Activated B cell treated with CpG ODN at 0.5 μM for 24 hours (primary cell): ENCODE measurements at places on chromosomes 5 and 9.

DNA sequence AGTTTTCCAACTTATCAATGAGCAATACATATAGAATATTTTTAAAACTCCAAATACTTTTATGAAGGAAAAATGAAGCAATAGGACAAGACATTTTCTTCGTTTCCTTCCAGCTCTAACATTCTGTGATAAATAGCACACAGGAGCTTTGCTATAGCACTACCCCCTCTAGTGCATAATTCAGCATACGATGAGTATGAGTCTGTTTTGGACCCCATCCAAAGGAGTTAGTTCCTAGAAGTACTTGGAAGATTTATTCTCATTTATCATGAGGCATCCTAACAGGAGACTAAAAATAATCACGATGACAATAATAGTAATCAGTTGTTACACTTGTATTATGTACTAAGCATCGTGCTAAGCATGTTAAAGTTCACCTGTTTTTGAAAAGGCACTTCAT, 1061.3 kb upstream of the DMAC1 start:
- DNase-seq = no peak

DNA sequence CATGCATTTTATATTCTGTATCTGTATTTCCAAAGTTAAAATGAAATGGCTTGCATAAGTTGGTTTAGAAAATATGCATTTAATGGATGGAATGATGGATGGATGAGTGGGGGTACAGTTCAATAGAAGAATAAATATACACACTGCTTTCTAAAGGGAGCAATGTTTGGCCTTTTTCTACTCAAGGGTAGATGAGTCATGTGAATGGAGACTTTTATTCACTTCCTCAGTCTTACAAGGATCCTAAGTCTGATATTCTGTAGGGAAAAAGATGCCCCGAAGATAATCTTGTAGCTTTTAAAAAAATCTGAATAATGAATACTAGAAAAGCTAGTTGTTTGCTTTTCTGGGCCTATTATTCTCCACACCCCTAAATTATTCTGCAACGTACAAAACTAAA, 2112.1 kb downstream of the MAT2B start:
- DNase-seq = no peak

DNA sequence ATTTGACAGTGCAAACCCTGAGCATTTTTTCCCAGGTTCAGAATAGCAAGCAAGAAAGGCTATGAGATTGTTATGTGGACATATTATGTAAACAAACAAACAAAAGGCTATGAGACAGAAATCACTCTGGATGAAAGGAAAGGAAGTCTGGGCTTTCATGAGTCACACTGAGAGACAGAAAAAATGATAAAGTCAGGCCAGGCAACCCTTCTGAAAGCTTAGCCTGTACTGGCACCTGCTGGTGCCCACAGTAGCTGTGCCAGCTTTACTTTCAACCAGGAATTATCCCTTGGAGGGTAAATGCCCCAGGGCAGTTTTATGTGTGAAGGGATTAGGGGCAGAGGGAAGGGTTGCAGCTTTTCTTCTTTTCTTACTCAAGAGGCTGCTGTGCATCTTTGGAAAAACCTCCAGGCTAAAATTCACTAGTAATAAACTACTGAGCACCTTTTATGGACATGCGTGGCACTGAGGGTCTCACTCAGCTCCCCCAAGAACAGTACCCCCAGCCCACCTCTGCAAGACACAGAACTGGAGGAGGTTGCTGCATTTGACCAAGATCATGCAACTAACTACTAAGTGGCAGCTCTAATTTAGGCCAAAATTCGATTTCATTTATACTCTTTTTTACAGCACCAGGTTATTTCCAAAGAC, 41.7 kb downstream of the ACTL7B start:
- DNase-seq = no peak

DNA sequence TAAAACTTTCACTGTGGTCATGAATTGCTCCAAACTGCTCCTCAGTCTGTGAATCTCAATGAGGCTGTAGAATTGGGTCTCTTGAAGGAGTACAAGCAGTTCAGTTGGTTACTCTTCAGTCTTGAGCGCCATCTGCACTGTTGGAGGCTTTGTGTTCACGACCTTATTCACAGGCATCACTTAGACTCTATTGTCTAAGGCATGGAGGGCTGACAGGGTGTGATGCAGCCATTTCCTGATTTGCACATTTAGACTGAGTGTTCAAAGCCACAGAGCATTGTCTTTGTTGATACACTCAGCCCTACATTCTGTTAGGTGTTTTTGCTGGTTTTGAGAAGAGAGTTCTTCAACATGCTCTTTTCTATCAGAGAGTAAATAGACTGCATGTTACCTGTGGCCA, 355.9 kb upstream of the RIOK2 start:
- no peak for DNase-seq

DNA sequence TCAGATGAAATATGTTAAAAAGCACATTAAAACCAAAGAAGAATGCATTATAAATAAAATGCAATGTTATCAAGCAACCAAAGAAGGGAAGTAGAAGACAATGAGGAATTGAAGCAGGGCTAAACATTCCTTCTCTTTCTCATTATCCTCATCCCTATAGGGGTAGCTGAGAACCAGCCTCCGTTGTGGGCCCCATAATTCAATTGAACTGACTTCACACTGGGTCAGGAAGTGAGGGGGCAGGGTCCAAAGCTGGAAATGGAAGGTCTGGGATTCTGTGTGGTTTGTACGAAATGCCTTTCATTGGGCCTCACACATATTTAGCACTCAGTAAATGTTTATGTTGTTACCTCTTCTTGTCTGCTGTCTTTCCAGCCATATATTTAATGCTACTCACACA, 220.4 kb upstream of the CD180 start:
- DNase-seq = no peak

GRCh38 chr9:114696814-114697544, 15.0 kb upstream of the TEX48 start:
- no peak for DNase-seq

- no peak for DNase-seq
Observed at GRCh38 chr5:14327624-14328023, 184.5 kb downstream of the TRIO start.

GRCh38 chr9:4620057-4620765, 41.9 kb upstream of the PLPP6 start:
- no peak for DNase-seq

DNA sequence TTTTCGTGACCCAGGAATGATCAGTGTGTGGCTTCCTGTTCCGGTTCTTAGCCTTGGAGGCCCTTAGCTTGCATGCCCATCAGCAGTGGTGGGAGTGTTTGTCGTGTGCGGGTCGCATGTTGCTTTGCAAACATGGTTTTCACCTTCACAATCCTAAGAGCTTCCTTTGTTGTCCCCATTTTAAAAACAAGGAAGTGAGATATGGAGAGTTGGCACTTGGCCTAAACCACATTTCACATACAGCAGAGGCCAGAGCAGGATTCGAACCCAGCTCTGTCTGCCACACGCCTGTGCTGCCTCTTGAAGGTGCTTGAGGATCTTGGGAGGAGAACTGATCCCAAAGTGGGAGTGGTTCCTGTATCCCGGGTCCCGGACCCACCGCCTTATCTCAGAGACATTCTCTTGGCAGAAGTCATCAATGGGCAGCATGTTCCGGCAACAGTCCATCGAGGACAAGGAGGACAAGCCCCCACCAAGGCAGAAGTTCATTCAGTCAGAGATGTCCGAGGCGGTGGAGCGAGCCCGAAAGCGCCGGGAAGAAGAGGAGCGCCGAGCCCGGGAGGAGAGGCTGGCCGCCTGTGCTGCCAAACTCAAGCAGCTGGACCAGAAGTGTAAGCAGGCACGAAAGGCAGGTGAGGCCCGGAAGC, 38.2 kb upstream of the POMT1 start:
- DNase-seq = no peak

DNA sequence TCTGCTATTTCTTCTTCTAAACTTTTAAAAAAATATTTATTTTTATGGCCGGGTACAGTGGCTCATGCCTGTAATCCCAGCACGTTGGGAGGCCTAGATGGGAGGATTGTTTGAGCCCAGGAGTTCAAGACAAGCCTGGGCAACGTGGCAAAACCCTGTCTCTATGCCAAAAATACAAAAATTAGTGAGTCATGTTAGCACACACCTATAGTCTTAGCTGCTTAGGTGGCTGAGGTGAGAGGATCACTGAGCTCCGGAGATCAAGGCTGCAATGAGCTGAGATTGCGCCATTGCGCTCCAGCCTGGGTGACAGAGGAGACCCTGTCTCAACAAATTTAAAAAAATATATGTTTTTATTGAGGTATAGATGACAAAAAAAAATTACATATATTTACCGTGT, 5.6 kb downstream of the AP3S1 start:
- DNase-seq = no peak

DNA sequence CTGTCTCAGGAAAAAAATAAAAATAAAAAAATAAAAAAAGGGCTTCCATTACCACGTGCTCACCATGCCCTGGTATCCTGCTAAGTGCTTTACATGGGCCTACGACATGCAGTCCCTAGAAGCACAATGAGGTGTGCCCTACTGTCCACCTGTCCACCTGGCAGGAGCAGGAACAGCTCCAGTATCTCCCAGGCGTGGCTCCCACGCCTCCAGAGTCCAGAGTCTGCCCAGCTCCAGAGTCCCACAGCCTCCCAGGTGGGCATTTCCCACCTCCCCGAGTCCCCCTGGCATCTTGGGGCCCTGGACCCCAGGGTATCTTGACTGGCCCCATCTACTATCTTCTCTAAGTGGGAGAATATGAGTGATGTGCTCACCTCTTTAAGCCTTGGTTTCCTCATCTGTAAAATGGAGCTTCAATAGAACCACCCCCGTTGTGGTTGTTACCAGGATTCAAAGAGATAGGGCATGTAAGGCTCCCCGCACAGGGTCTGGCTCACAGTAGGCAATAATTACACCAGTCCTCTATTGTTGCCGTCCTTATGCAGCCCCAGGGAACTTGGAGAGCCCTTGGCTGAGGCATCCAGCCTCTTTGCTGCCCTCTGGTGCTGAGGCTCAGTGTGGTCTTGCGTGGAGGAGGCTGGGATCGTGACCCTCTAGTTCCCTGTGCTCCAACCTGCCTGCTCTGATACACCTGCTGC, 8.9 kb downstream of the CXCL14 start:
- DNase-seq = no peak

DNA sequence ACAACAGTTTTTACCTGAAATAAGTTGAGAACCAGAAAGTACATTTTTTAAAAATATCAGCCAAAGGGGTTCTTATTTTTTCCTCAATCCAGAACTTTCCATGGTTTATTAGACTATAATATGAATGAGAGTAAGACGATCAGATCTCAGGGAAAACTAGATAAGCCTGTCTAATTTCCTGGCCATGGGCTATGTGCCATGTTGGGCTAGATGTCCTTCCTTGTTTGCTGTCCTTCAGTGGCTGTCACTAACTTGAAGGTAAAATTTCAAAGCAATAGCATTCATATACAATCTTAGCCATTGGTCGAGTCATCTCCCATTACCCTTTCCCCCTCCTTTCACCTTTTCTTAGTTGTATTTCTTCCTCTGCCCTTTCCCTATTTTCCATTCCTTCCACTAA, 179.5 kb upstream of the PPP1R2B start:
- DNase-seq = no peak

GRCh38 chr9:135570456-135570855, 8.9 kb downstream of the PAEP start:
- no peak for DNase-seq

DNA sequence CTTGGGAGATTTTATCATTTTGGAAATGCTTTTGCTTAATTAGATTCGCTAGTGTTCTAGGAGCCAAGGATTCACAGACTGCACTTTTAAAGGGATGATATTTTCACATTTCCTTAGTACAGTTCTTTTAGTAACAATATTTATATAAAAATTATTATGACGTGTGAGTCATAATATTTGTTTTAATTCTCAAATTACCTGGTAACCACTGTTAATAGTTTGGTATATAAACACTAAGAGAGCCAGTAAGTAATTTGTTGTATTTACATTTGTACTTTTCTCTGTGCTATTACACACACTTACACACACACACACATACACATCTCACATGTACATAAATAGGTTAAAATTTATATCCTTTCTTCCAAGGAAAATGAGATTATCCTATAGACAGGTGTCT, 58.8 kb upstream of the RAD23B start:
- no peak for DNase-seq

DNA sequence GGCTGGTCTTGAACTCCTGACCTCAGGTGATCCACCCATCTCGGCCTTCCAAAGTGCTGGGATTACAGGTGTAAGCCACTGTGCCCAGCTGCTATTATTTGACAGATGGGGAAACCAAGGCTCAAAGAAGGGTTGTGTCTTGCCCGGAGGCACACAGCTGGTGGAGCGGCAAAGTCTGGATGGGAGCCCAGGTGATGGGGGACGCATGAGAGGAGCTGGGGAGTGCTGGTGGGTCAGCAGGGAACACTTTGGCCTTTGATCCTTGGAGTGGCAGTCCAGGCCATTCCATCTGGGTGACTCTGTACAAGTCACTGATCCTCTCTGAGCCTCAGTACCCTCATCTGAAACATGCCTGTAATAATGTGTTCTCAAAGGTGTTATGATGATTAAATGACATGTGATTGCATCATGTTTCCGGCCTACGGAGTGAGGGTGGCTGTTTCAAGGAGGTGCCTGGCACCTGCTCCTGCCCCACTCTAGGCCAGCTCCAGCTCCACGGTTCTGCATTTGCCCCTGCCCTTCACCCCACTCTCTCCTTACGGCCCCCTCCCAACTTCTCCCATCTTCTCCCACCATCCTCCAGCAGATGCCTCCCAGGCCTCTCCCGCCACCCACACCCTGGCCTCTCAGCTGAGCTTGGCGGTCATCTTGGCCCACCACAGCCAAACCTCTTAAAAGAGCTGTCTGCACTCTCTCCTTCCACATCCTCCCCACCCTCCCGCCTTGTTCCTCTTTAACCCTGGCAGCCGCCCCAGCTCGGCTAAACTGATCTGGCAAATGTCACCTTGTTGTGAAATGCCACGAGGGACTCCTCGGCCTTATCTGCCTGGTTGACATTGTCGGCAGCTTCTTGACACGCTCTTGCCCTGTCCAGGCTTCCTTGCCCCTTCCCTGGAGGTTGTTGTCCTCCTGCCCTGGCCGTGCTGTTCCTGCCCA, 5.5 kb upstream of the DBN1 start:
- no peak for DNase-seq

GRCh38 chr5:22850981-22851380, 2.2 kb downstream of the CDH12 start:
- no peak for DNase-seq

GRCh38 chr5:45507178-45507577, 189.0 kb downstream of the HCN1 start:
- no peak for DNase-seq

DNA sequence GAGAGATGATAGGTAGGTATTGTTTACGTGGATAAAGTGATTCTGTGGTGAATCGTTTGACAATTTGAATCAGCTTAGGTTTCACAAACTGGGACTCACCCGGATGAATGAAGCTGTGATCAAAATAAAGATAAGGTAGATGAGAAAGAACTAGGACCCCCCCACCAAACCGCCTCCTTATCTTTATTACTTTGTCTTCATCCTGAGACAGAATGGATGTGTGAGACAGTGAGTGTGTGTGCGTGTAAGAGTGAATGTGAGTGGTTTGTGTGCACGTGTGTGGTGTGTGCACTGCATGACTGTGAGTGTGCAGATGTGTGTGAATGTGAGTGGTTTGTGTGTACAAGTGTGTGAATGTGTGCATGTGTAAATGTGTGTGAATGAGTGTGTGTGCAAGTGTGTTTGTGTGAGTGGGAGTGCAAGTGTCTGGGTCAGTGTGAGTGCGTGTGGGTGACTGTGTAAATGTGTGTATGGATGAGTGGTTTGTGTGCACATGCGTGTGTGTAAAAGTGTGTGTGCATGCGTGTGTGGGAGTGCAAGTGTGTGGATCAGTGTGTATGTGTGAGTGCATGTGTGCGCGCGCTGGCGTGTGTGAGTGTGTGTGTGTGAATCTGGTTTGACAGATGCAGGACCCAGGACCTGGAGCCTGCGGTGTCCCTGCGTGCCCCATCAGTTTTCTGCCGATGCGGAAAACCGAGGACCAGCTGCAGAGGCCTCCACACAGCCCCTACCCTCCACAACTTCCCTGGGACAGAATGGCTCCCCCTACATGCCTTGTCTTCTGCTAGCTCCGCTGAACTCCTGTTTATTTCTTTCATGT, 11.4 kb upstream of the ENG start:
- no peak for DNase-seq
